ENCODE measurements at places on chromosomes 5 and 9.

- DNase-seq: no peak
Measured at GRCh38 chr5:178532236-178532635, 58.0 kb downstream of the COL23A1 start.

DNA sequence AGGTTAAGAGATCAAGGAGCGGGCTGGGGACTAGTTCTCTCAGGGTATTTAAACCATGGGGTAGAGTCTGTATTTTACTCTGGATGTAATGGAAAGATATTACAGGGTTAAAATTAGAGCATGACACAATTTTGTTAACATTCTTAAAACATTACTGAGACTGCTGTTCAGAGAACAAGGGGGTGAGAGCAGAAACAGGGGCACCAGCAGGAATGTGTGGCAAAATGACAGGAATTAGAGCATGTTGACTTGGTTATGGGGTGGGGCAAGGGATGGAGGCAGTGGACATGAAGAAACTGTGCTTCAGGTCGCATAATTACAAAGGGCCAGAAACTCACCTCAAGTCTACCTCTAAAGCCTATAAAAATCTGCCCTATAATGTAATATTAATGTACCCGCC is 75.0 kb downstream of the TMEM232 start:
- DNase-seq: no peak

DNA sequence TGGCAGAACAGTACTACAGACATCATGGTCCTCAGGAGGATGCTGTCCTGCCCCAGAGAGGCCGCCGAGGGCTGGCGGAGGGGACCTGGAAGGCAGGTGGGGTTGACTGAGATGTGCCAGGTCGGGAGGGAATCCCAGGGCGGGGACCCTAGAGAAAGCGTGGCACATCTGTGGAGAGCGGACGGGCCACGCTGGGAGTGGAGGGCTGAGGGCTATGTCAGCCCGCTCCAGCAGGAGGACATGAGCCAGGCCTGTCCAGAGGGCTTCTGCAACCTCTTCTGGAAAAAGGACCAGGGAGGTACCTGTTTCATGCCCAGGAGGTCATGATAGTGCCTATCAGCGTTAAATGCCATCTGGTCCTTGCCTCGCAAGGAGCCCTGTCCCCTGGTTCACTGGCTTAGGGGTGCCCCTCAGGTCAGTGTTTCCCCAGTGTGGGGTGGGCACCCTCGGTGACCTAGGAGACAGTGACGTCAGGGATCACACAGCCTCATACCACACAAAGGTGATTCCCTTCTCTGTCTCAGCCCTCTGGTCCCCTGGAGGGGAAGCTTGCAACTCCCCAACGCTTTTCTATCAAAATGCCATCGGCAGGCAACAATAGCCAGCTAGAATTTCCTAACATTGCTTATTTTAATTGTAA is 103.6 kb upstream of the IER5L start:
- no peak for DNase-seq

- DNase-seq: no peak
Measured at GRCh38 chr5:147869112-147869511, 9.4 kb upstream of the SCGB3A2 start.

DNA sequence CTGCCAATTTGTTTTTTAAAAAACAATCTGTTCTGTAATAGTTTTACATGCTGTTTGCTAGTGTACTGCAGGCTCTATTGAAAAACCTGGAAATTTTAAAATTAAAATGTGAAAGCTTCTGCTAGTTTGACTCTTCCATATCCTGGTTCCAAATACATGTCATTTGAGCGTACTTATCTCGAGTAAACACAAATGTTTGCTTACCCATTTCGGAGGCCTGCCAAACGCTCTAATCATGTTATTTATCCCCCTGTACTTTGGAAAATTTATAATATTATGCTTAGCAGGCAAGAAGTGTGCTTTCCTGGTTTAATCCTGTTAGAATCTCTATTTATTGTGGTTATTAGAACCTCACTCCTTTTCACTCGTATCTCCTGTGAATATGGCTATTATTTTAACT is 476.8 kb upstream of the CYLC2 start:
- DNase-seq: no peak

- DNase-seq: no peak
Measured at GRCh38 chr5:75043633-75044264, 8.6 kb downstream of the GCNT4 start.

DNA sequence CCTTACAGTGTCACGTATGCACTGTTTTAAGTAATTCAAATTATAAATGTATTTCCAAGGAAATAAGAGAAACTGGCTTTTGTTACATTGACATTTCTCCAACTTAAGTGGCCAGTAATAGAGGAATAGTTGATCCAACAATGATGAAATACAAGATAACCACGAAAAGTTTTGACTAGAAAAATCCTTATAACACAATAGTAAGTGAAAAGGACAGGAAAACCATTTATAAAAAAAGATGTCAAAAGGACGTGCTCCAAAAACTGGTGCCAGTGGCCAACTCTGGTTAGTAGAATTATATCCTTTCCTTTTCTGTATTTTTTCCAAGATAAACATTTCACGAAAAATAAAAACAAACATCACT is 210.9 kb downstream of the GAPVD1 start:
- no peak for DNase-seq

DNA sequence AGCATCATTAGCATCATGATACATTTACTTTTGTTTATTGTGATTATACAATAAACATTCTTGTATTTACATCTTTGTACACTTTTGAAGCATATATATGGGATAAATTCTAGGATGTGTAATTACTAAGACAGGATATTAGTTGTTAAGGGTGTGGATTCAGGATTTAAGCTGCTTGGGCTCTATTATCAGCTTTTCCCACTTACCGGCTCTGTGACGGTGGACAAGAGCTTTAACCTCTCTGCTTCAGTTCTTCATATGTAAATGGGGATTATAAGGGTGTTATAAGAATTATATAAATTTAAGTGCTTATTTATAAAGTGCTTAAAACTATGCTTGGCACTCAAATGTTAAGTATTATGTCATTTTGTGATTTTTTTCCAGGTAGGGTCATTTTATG is 131.1 kb downstream of the FER start:
- no peak for DNase-seq

- DNase-seq: no peak
Measured at GRCh38 chr5:45737153-45737552, 41.0 kb upstream of the HCN1 start.

DNA sequence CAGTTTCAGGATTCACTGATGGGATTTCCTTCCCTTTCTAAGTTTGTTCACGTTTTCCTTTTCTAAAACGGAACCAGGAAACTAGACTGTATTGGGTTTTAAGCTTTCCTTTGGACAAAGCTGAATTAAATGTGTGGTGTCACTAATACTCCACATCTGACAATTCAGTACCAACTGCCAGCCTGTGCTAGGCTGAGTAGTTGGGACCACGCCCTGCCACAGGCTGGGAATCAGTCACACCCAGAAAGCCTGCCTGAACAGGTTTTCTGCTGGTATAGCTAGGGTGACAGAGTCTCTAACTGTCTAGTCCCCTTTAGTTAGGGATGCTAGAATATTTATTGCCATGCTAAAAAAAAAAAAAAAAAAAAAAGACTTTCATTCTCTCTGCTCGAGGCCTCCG is 15.6 kb downstream of the SPACA9 start:
- no peak for DNase-seq

- DNase-seq: no peak
Measured at GRCh38 chr5:112697833-112698232, 39.9 kb upstream of the APC start.

DNA sequence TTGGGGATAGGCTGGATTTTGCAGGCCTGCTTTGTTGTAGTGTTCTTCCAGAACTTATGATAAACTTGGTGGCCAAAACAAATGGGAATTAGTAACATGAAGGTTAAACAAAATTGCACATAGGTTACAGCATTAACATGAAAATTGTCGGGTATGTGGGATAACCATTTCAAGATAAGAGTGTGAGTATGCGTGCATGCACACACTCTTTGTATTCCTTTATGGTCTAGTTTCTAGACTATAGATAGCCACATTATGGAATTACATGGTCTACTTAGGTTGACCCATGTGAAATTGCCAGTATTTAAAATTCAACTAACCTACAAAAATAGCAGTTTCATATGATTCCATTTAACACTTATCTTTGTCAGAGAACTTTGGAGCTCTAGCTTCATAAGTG is 1.4 kb downstream of the HMGCR start:
- DNase-seq: no peak

DNA sequence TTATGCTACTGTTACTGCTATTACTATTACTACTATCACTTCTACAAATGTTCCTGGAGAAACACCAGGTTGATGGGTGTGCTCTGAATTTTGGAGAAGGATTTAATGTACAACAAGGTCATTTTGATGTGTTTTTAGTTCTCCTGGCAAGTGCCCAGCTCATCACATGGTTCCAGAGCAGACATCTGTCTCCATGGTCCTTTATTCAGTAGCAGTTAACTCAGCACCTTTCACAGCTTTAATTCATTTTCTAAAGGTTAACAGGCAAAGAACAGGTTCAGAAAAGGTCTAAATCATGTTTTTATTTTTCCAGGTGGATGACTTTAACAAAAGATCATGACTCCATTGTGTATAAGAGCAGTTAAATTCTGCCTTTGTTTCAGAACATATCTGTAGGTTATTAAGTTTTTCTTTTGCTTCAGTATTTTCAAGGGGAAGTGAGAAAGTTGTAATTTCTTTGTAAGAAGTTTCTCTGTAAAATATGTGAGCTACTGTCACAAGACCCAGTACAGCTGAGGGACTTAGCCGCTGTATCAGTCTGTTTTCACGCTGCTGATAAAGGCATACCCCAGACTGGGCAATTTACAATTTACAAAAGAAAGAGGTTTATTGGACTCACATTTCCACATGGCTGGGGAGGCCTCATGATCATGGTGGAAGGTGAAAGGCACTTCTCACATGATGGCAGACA is 41.9 kb downstream of the MTRR start:
- no peak for DNase-seq

GRCh38 chr9:135641047-135641446 is 1.7 kb upstream of the GLT6D1 start:
- DNase-seq: no peak

DNA sequence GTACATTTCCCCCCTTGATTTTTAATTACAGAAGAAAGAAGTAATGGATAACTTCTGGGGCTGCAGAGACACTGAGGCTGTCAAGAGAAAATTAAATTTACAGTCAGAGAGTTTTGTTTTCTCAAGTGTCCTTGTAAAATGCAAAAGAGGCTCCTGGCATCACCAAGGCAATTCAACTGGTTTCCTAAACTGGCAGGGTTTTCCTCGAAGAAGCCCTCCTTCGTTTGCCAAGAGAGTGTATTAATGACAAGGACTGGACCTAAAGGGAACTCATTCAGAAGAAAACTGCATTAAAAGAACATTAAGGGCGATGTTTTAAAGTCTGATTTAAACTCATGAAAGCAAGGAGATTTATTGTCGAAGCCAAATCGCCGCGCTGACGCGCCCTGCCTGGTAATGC is 476.9 kb downstream of the ZSWIM6 start:
- DNase-seq: no peak

- no peak for DNase-seq
Measured at GRCh38 chr5:3310541-3311261, 284.9 kb upstream of the IRX1 start.

- DNase-seq: no peak
Measured at GRCh38 chr9:131279863-131280570, 3.7 kb upstream of the FAM78A start.

DNA sequence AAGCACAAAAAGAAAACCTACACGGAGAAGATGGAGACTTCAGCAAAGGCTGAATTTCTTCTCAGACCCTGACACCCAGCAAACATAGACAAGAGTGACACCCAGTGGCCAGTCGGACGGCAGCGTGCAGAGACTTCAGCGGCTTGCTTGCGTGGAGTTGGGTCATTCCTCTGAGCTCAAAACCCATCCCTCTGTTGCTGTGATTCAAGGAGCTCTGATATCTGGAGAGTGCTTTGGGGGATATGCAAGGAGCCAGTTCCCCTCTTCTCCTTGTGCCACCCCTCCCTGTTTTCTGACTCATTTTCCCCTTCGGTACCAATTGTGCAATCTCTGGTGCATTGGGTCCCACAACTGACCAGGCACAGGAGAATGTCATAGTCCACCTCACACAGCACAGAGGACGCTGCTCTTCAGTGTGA is 27.5 kb downstream of the SH3TC2 start:
- DNase-seq: peak; percentile 28

- no peak for DNase-seq
Measured at GRCh38 chr5:52469420-52469819, 318.3 kb upstream of the ITGA1 start.

- no peak for DNase-seq
Measured at GRCh38 chr5:166561759-166562158, 1729.7 kb upstream of the WWC1 start.

GRCh38 chr5:173035904-173036707 is 20.0 kb upstream of the CREBRF start:
- DNase-seq: no peak

DNA sequence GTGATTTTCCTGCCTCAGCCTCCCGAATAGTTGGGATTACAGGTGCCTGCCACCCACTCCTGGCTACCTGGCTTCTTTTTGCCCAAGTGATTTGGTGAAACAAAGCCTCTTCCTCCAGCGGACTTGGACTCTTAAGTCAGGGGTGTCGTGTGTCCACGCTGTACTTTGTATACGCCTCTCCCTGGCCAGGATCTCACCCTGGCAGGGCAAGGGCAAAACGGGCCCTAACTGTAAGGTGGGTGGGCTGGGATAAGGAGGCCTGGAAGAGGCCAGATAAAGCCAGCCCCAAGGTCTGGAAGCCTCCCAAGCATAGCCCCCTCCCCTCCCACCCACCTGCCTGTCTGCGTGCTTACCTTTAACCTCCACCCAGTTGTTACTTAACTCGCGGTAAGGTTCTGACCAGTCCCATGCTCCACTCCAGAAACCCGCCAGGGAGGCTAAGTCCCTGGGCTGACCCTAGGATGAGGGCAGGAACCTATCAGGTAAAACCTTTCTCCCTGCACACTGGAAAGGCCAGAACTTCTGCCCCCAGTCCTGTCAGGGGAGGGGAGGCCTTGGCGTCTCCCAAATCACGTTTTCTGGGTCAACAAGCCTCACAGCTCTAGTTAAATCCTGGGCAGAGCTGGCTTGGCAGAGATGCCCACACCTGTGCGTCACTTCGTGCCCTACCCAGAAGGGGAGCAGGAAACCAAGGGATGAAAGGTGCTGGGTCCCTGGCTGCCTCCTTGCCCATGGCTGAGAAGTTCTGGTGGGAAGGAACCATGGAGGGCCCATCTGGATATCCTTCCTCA is 8.4 kb downstream of the CDK9 start:
- DNase-seq: no peak

DNA sequence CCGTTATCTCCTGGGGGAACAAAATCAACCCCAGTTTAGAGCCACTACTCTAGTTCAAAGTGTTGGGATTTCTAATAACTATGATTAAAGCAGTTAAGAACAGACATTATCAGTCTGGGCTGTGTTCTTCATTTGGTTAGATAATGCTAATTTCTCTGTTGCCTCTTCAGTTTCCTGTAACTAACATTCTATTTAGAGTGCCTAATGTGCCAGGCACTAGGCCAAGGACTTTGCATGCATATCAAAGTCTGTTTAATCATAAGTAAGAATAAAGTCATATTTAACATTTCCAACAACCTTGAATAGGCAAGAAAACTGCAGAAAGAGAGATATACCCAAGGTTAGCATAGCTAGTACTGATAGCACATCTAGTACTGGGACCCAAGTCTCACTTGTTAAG is 68.4 kb downstream of the TNPO1 start:
- DNase-seq: no peak
